Right forelimb (tissue), 1 donor: ENCODE measurements at places on chromosomes 3 and 15.
A peak's percentile ranks its signal among the peaks of the same experiment; 100 is the strongest.

GRCh38 chr3:133038731-133039375 lies 662 bp downstream of the TMEM108 start:
- DNase-seq = peak; percentile 55

DNA sequence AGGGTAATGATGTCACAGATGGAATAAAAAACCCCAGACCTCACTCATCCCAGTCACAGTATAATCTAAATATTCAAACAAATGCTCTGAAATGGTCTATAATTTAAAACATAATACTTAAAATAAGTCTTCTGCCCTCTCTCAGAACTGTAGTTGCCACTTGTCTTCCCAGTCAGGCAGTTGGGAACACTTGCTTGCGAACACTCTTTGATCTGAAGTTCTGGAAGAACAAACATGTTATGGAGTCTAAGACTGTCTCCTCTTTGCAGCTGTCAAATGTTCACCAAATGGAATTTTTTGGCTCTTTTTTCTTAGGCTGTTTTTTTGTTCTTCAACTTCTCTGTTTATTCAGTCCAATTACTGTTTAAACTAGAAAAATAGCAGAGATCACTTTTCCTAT lies 711.1 kb upstream of the GOLIM4 start:
- DNase-seq = no peak

GRCh38 chr15:31254431-31255175 lies 72.0 kb upstream of the KLF13 start:
- DNase-seq = peak; percentile 17

DNA sequence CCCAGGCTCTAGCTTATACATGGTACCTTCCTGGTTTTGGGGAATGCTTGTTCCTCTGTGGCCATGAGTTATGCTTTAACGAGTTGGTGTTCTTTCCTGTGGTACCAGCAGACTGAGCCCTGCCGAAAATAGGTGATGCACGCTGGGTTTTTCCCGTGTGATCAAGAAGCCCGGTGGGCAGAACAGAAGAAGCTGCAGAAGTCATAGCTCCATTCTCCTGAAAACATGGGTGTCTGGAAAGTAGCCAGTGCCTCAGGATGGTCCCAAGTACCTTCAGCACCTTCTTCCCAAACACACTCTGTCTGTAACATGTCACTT lies 25.2 kb downstream of the MAPKBP1 start:
- DNase-seq = no peak

- DNase-seq = no peak
Measured at GRCh38 chr3:38117748-38118420, 19.0 kb downstream of the ACAA1 start.
